ENCODE measurements at places on chromosomes 7 and 10.

GRCh38 chr10:19860107-19860506, 43.9 kb downstream of the PLXDC2 start:
- DNase-seq: no peak

DNA sequence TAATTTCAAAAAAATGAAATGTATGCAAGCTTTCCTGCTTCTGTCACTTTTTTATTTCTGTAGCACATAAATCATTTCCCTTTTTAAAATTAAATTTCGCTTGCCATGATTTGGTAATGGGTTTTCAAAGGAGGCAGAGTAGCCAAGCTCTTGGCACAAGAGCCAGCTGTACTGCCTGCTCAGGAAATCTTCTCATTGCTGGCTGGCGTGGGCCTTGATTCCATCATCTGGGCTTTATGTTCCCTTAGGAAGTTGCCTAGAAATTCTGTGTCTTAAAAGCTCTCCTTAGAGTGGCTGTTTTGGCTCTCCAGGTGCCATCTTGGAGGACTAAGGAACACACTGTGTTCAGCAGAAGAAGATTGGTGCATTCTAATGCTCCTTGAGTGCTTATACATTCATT, 107.4 kb downstream of the ARID5B start:
- no peak for DNase-seq

GRCh38 chr10:78179886-78180705, 146.4 kb downstream of the RPS24 start:
- no peak for DNase-seq

- DNase-seq: no peak
These were observed 85.4 kb downstream of the CCNY start for GRCh38 chr10:35421553-35422178.

DNA sequence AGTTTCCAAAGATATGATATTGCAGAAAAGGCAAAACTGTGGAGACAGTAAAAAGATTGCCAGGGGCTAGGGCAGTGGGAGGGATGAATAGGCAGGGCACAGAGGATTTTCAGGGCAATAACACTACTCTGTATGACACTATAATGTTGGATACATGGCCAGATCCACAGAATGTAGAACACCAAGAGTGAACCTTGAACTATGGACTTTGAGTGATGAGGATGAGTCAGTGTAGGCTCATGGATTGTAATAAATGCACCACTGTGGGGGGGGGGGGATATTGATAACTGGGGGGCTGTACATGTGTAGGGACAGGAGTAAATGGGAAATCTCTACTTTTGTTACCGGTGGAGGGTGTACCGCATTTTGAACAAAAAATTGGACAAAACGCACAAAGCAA, 77.4 kb downstream of the ALOX5 start:
- DNase-seq: no peak

DNA sequence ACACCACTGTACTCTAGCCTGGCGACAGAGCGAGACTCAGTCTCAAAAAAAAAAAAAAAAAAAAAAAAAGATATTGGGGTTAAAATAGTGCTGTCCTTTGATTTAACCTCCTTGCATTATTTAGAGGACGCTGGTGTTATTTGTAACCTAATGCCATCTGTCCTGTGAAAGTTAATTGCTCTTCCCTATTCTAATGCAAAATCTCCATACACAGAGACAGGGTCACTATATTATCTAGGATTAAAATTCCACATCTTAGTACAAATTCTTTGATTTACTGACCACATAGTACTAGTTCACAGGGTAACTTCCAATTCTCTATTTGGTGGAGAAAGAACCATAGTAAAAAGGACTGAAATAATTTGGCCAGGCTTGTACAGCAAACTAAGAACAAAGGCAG, 184.2 kb upstream of the STEAP4 start:
- peak; percentile 27 for DNase-seq

DNA sequence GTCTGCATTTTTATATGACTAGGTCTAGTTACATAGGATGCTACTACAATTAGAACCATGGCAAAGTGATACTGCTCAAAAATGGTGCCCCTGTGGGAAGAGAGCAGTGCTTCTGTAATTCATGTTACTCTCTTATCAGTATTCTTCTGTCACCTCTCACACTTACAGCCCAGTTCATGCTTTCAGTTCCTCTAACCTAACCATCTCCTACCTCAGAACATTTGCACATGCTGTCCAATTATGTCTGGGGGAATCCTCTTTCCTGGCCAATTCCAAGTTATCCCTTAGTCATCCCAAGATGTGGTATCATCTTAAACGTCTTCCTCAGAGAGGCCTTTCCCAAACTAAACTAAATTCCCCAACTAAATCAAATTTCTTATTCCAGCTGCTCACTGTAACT, 190.2 kb downstream of the RELN start:
- no peak for DNase-seq

GRCh38 chr10:90089719-90090118, 388.3 kb downstream of the KIF20B start:
- no peak for DNase-seq

DNA sequence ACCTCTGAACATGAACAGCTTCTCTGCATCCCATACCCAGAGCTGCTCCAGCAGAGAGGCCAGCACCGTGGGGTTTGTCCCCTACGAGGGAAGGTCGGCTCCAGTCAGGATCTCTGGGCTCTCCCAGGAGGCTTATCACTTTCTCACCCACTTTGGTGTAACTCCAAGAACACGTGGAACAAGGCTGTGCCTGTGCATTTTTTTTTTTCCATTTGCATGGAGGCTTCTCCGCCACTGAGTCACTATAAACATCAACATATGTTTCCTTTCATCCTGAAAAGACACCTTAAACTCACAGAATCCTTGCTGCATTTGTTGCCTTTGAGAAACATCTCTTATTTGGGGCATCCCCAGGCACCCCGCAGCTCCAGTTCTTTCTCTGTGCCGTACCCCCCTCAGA, 29.4 kb upstream of the ECHDC3 start:
- no peak for DNase-seq

DNA sequence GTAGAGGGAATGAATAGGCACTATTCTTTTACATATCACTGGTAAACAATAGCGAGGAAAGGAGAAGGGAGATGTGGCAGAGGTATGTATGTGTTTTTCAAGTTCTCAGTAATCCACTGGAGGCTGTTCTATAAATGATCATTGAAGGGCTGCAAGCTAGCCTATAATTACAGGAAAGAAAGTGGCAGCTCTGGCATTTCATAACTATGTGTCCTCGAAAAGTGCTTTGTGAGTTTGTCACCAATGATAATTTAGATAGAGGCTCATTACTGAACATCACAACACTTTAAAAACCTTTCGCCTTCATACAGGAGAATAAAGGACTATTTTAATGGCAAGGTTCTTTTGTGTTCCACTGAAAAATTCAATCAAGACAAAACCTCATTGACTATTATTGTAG, 235.1 kb downstream of the FOXP2 start:
- DNase-seq: no peak

- DNase-seq: no peak
These were observed 152.0 kb downstream of the PLPP4 start for GRCh38 chr10:120609006-120609405.

DNA sequence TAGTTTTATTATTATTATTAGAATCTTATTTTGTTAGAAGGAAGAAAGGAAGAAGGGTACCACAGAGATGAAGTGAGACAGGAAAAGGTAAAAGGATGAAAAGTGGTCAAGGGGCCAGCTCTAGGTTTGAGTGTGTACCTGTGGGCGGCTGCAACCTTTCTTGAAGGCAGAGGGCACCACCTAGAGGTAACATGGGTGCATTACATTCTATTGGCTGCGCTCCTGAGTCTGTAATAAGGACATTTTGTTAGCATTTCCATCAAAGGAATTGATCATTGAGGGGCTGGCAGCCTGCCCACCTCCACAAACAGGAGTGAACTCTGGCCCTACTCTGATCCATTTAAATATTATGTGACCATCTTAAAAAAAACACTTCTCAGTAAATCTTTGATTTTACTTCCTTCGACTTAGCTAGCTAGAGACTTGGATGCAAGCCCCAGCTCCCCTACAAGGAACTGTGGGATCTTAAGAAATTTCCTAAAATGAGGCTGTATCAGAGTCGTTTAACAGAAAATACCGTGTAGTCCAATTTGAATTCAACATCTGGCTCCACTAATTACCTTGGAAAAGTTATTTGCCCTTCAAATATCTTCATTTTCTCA, 610.4 kb downstream of the IPMK start:
- DNase-seq: peak; percentile 66

- peak; percentile 9 for DNase-seq
These were observed 6.0 kb downstream of the RBP3 start for GRCh38 chr10:47354165-47354564.

GRCh38 chr10:60114765-60115586, 208.6 kb upstream of the CCDC6 start:
- DNase-seq: peak; percentile 73

DNA sequence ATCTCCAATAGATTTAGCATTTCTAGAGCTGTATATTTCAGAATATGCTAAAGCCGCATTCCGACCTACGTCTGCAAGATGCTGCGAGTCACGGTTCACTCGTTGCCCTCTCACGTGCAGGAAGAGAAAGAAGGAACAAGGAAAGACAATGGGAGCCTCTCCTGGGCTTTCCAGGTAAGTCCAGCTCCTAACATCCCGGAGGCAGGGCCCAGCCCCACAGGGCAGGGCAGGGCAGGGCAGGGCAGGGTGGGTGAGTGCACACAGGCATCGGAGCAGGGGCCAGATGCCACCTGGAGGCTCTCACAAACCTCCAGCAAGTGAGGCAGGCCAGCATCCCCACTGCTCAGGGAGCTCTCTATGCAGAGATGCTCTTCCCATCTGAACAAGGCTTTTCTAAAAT, 50.8 kb downstream of the VOPP1 start:
- no peak for DNase-seq

DNA sequence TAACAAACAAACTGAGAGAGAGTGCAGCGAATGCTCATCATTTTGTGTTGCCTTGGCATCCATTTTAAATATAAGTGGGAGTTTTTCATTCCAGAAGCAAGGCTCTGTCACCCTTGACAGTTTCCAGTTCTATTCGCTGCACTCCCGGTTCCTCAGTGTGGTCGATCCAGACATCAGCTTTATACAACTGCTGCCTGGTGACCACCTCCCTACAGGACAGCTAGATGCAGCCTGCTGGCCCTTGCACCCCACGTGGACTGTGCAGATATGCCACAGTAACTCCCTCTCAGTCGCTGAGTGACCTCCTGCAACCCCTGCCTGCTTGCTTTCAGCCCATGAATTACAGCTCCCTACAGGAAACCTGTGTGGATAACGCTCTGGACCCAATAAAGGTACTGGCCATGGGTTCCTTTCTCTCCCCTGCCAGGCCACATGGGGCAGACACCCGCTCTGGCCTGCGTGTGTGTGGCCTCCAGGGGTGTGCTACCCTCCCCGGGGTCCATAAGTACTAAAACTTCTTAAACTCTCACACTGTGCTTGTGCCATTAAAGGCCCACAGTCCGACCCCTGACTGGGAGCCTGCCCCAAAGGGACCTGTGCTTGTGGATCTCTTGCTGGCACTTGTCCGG, 23.6 kb downstream of the BEND7 start:
- DNase-seq: no peak

DNA sequence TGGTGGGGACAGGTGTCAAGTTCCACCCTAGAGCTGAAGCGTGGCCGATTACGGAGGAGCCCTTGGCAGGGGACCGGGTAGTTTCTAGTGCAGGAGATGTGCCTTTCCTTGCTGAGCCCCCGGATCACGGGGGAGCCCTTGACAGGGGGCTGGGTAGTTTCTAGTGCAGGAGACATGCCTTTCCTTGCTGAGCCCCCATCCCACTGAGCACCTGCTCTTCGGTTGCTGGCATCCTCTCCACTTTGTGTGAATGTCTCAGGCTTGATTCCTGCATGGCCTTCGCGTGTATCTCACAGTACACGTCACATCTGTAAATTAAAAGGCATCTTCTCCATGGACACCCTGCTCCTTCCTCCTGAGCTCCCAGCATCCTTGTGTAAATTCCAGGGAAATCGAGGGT, 263.5 kb downstream of the ADARB2 start:
- no peak for DNase-seq

DNA sequence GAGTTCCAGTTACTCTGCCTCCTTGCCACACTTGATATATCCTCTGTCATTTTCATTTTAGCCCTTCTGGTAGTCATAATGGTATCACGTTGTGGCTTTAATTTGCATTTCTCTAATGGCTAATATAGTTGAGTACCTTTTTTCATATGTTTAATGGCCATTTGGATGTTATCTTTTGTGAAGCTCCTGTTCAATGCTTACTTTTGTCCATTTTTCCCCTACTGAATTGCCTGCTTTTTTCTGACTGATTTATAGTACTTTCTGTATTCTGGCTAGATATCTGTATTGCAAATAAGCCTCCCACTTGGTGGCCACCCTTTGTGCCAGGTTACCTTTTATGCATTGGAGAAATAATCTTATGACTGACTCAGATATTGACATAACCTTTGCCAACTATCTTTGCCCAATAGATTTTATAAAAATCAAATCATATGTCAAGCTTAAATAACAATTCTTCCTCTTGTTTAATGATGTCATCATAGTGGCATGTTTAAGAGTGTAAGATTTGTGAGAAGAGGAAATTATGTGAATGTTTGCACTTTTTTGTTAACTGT, 50.6 kb downstream of the PRPF18 start:
- no peak for DNase-seq

DNA sequence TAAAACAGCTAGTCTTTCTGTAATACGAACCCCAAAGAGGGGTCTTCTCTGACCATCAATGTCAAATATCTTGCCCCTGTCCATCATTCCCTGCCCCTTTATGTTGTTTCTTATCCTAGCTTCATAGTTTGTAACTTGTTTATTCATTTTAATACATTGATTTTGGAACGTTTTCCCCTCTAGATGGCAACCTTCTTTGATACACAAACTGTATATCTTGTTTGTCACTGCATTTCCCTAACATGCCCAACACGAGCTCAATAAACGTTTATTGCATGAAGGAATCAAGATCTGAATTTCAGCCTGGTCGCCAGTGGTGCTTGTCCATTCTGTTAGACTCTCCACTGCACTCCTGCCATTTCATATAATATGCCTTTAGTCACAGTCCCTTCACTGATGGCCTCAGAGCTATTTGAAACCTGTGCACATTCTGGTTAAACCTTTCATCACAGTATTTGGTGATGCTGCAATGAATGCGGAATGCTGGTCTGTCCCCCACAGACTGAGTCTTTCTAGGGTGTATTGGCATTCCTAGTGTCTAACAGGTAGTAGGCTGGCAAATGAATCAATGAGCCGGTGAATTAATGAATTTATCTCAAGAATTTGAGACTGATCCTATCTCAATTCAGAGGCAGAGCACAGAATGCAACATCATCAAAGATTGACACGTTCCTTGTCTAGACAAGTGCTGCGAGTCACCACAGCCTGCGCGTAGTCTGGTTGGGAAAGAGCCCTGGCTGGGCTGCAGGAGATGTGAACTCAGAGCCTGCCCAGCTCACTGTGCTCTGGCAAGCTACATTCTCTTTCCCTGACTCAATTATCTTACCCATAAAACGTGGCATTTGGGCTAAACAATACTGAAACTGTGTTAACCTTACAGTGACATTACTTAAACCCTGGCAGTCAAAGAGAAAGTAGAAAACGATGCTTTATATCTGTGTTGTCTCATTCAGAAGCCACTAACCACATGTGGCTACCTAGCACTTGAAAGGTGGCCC, 55.2 kb upstream of the FRMD4A start:
- no peak for DNase-seq

GRCh38 chr10:63901228-63901627, 380.0 kb downstream of the REEP3 start:
- peak; percentile 39 for DNase-seq

All from NCI-H82 (cell line).